Left ventricle myocardium inferior (tissue), 1 donor: ENCODE measurements at places on chromosomes 2 and 18. TPM values are rescaled to one million over a fixed set of nuclear protein-coding genes. Genes with fewer than 3 reads are reported as not detected.

DNA sequence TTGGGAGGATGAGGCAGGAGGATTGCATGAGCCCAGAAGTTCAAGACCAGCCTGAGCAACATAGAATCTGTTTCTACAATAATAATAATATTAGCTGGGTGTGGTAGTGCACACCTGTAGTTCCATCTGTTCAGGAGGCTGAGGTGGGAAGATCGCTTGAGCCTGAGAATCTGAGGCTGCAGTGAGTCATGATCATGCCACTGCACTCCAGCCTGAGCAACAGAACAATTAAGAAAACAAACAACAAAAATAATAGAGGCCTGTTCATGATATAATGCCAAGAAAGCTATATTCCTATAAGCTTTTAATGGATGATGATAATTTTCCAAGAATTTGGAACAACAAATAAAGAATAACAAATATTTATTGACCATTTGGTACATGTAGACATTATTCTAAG lies 6.9 kb upstream of the CCBE1 start:
- no peak for DNase-seq

DNA sequence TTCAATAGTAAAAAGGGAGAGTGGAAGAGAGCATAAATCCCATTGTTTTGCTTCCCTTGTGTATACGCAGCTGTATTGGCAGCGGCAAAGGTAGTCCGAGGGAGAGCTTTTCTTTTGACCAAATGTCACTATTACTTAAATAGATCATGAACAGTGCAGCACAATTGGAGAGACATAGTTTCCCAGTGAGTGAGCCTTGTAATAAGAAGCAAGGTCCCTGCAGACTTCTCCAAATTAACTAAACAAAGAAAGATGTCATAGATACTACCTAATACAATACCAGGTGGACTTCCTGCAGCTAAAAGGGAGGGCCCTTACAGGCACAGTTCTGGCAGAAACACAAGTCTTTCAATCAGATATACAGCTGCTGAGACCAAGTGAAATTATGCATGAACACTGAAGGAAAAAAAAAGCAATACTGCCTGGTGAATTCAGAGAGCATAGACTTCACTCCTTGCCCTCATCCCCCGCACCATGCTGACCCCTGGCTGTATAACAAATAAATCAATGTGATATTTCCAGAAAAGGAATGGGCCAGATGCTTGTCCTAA lies 404.7 kb upstream of the CDH2 start:
- DNase-seq = no peak

The ANKRD62 gene
- total RNA-seq = not detected

- no peak for DNase-seq
Observed at GRCh38 chr18:72634500-72634899, 90.4 kb upstream of the CBLN2 start.

The COL4A4 gene
- total RNA-seq = 8.9 TPM
